Dermis blood vessel endothelial cell (primary cell): ENCODE measurements at places on chromosomes 13 and 19.

DNA sequence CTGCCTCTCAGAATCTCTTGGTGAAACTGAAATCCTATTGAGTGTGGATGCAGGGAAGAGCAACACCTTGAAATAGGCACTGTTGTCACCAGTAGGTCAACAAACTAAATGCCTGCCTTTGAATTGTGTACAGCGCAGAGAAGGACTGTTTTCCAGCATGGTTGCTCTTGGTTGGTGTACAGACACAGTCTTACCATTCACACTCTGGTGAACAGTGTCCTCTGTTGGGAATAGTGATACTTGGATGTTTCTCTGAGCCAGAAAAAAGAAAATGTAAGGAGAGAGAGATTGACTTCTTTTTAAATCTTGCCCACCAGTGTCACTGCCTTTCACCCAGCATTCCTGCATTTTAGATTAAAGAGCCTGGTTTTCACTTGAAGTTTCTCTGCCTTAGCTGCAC, 179.7 kb downstream of the STK24 start:
- peak; percentile 21 for DNase-seq

GRCh38 chr19:48061401-48062344, 17.8 kb upstream of the CABP5 start:
- DNase-seq, result no peak

- no peak for DNase-seq
Measured at GRCh38 chr19:58385313-58385890, 1.7 kb upstream of the RPS5 start.

- DNase-seq, result no peak
Measured at GRCh38 chr13:60707878-60708277, 310.9 kb downstream of the TDRD3 start.

- DNase-seq, result peak; percentile 3
Measured at GRCh38 chr19:19860756-19861390, 4.8 kb upstream of the ZNF253 start.

DNA sequence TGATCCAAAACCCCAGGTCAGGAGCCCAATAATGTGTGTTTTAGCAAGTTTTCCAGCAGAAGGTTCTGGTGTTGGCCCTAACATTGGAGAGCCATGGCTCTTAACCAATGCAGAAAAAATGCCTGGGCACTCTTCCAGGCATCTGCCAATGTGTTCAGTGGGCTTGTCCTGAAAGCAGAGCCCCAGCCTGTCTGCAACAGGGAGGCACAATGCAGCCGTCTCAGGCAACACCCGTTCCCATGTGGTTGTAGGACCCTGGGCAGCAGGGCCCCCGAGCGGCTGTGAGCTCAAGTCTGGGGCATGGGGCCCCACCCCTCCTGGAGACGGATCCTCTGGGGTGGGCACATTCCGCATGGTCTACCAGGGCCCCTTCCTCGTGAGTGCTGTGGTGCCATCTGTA, 58.1 kb upstream of the SIAH3 start:
- no peak for DNase-seq

DNA sequence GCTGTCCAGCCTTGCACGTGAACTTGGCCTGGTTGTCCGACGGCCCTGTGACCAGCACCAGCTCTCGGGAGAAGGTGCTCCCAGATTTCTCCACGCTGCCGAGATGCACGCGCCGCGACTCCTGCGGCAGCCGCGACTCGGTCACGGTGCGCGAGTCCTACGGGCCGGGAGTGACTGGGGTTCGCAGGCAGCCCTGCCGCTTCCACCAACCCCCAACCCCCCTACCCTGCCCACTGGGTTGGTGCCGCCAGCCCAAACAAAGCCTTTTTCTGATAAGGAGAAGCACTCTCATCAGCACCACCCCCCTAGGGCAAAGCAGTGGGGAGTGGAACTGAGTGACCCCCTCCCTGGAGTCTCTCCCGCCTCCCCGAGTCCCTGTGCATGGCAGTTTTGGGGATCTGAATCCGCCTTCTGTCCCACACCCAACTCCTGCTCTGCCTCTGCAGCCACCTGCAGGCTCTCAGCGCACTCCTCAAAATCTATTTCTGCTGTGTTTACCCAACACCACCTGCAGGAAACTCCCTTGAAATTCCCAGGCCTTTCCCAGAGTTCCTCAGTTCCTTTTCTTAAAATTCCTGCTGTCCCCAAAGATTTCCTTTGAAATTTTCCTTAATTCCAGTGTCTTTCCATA, 6.2 kb downstream of the NPHS1 start:
- DNase-seq, result no peak
